NCI-H2107 (cell line): ENCODE measurements at places on chromosomes 12 and 14.

- DNase-seq, result no peak
These were observed 342.7 kb downstream of the CACNA1C start for GRCh38 chr12:2395354-2395977.

DNA sequence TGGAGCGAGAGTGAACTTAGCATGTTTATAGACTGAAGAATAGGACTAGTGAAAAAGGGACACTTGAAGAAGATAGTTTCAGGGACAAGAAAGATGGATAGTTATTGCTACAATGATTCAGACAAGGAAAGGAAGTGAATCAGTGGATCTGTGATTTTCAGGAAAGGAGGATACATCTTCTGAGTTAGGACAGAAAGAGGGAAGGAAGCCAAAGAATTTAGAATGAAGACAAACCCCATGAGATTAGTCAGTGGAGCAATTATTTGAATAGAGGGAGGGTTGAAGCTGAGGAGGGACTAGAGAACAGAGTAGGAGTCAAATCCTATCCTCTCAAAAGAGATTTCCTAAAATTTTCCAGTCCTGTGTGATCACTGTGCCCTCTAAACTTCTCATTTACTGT, 282.7 kb downstream of the AKAP6 start:
- DNase-seq, result no peak

DNA sequence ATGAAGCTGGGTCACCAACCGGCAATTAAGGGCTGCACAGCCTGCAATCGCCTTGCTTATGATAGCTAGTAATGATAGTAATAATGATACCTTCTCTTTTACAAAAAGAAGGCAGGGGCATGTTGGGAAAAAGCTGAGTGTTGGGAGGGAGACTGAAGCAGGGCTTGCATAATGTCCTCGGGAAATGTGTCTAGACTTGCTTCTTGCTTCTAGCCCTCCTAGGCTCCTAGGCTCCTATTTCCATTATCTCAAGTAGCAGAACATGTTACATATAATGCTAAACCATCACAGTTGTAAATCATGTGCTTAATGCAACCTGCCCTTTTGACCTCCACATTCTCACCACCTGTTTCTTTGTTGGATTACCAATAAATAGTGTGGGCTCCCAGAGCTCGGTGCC, 18.7 kb downstream of the RERGL start:
- DNase-seq, result no peak

DNA sequence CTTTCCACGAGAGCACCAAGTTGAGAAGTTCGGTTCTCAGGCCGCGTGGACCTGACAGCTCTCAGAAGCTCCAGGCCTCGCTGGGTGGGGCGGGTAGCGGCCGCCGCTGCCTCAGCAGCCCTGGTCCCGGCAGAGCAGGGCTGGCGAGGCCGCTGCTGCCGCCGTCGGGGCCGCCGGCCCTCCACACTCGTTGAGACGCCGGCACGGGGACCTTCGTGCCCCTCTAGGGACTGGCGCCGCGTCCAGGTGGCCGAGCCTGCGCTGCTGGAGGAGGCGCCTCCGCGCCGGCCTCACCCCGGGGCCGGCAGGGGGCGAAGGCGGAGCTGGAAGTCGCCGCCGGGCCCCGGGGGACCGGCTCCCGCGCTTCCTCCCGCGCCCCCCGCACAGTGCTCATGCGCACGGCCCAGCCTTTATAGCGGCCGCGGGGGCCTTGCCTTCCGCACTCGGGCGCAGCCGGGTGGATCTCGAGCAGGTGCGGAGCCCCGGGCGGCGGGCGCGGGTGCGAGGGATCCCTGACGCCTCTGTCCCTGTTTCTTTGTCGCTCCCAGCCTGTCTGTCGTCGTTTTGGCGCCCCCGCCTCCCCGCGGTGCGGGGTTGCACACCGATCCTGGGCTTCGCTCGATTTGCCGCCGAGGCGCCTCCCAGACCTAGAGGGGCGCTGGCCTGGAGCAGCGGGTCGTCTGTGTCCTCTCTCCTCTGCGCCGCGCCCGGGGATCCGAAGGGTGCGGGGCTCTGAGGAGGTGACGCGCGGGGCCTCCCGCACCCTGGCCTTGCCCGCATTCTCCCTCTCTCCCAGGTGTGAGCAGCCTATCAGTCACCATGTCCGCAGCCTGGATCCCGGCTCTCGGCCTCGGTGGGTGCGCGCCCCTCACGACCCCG, at the start of gene COCH:
COCH (plus strand) TSS at position 440 of the 879 bp plus-strand sequence; CDS start at position 820, 380 bp downstream.
- peak; percentile 46 for DNase-seq

DNA sequence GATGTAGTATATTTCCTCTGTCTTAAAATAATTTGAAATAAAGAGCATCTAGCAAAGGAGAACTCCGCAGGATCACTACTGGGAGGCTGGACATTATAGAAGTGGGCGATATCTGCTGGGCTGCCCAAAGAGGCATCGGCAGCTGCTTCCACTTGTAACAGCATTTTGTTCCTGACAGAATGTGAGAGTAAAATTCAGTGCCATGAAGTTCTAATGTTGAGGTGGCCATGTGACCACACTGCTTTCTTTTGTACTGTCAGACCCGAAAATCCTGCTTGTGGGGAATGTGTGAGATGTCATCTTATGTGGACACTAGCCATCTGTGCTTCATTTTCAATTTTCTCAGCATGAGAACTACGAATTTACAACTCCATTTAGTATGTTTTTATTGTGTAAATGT, 151.9 kb downstream of the ACSS3 start:
- DNase-seq, result no peak

DNA sequence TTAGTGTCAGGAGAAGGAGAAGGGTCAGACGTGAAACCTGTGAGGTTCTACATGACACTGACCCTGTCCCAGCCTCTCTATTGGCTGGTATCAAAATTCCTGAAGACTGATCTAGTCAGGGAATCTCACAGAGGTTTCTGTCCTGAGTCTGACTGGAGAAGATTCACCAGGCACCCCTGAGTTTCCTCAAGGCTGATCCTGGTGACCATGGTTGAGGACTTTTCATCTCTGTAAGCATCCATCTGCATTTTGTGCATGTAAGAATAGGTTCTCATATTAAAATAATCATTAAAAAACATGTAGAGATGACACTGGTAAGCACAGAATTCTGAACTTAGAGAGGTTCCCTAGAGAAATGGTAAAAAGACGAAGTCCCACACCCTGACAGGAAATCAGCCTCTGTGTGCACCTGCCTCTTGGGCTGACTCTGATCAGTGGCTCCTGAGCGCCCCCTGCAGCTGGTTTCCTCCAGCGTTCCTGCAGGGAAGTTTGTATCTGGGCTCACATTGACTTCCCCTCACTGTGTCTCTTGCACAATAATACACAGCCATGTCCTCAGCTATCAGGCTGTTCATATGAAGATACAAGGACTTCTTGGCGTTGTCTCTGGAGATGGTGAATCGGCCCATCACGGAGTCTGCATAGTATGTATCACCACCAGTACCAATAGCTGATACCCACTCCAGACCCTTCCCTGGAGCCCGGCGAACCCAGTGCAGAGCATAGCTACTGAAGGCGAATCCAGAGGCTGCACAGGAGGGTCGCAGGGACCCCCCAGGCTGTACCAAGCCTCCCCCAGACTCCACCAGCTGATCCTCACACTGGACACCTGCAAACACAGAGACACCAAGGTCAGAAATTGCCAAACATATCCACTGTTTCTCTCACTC, 991.9 kb downstream of the TMEM121 start:
- DNase-seq, result peak; percentile 11

DNA sequence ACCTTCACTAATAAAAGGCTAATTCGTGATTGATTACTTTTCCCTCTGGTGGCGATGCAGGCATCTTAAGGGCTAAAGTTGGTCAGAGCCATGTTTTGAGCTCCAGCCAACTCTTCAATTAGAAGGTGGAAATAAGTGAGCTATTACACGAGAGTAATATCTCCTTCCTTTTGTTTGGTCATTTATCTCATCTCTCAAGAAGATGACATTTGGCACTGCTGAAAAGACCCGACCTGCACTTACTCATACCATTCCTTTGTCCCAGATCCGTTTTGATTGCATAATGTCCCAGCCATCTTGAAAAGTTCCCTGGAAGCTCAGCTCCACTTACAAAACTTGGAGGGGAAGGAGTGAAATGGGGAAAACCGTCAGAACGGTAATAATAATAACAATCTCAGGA, 316.2 kb downstream of the VRK1 start:
- DNase-seq, result no peak

- DNase-seq, result no peak
These were observed 21.3 kb downstream of the SOS2 start for GRCh38 chr14:50210074-50210473.

- DNase-seq, result no peak
These were observed 393 bp downstream of the ORMDL2 start for GRCh38 chr12:55818140-55818728.

GRCh38 chr12:49687941-49688340, 19.3 kb downstream of the FMNL3 start:
- no peak for DNase-seq

- no peak for DNase-seq
These were observed 13.3 kb upstream of the MAP3K9 start for GRCh38 chr14:70822530-70823185.

GRCh38 chr14:102732924-102733323, 44.3 kb upstream of the TRAF3 start:
- no peak for DNase-seq

DNA sequence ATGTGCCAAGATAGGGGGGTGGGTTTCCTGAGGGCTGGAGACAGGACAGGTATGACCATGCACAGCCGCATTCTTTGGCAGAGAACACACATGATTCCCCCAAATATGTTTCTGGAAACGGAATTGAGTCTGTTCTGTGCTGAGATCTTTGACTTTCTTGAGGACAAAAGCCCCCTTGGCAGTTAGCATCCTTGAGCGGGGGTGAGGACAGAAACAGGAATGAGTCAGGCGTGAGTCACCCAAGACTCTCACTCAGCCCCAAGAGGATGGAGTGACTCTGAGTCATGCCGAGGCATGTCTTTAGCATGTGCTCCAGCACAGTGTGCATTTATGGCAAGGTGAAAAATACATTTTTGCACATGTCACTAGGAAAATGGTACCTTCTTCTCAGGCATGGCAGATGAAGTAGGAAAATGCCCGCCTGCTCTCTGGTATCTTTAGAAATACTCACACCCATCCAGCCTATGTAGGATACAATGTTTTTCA, 52.1 kb downstream of the DAD1 start:
- no peak for DNase-seq

DNA sequence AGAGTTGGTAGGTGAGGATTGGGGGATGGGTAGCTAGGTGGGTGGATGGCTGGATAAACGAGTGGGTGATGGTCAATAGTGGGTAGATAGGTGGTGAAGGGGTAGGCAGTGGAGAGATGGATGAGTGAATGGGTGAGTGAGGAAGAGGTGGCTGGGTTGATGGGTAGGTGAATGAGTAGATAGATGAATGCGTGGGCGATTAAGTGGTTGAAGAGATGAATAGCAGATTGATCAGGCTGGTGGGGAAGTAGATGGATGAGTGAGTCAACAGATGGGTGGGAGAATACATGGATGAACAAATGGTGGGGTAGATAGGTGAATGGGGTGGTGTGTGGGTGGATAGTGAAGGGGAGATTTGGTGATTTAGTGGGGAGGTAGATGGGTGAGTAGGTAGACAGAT, 51.1 kb downstream of the SYNE3 start:
- no peak for DNase-seq

- peak; percentile 66 for DNase-seq
These were observed 26.2 kb upstream of the PPM1A start for GRCh38 chr14:60222820-60223219.

GRCh38 chr12:14505626-14506596, 61.8 kb downstream of the PLBD1 start:
- no peak for DNase-seq

DNA sequence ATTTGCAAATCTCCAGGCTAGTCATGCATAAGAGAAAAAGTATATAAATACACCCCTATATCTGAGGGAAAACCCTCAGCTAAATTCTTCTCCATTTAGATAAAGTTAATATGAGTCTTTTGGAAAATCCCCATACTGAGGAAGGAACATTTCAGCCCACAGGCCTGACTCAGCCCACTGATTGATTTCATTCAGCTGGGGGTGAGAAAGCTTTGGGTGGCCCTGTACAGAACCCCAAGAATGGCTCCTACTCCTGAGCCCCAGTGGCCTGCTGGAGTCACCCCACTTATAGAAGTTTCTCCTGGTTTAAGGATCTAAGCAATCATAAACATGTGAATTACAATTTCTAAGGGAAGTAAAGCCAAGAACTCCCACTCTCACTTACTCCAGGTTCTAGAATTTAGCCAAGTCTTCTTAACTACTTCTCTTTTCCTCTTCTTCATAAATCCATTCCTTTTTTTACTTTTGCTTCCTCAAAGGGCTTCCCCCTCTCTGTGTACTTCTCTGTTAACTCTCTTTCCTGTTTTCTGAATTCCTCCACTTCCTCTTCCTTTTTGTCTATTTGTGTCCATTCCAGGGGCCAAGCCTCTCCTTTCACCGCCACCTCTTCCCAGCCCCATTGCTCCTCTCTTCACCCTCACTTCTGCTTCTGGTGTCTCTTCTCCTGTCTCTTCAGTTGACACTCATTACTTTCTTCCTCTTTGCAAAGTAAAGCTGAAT, 21.0 kb downstream of the RTN1 start:
- DNase-seq, result no peak

- no peak for DNase-seq
These were observed 13.3 kb downstream of the SPIC start for GRCh38 chr12:101488469-101488868.

DNA sequence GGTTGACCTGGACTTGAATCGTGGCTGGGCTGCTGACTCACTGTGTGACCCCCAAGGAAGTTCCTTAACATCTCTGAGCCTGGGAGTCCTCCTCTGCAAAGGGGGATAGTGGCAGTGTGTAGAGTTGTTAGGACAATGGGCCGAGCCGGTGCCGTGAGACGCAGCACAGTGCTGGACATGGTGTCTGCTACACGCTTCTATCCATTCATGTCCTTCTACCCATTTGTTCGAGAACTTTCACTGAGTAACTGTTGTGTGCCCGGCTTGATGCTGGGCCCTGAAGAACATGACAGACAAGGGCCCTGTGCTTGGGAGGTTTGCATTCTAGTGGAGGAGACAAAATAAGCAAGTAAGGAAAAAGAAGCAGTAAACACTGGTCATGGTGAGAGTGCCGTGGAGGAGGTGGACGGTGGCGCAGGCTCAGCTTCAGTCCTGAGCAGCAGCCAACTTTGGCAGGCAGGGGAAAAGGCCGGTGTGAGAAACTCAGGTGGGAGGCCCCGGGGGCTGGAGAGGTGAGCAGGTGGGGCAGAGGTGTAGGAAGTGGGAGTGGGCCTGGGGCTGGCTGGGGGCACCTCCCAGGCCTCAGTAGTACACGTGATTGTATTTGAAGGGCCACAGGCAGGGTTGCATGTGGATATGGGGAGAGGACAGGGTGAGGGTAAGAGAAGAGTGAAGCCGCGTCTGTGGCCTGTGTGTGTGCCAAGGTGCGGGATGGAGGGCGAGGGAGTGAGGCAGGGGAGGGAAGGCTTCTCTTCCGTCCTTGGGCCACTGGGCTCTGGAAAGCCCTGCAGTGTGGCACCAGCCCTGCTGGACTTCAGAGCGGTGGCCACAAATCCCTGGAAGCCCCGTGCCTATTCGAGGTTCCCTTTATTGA, 13.8 kb downstream of the VASH1 start:
- no peak for DNase-seq

- no peak for DNase-seq
These were observed 162.2 kb downstream of the DIO2 start for GRCh38 chr14:80049055-80049454.
